ENCODE measurements at places on chromosomes 6 and 20. TPM values are rescaled to one million over a fixed set of nuclear protein-coding genes. Genes with fewer than 3 reads are reported as not detected.
A peak's percentile ranks its signal among the peaks of the same experiment; 100 is the strongest.

The GCNT2 gene
- total RNA-seq, result 1.5 TPM

The CHRNA4 gene
- not detected for total RNA-seq

DNA sequence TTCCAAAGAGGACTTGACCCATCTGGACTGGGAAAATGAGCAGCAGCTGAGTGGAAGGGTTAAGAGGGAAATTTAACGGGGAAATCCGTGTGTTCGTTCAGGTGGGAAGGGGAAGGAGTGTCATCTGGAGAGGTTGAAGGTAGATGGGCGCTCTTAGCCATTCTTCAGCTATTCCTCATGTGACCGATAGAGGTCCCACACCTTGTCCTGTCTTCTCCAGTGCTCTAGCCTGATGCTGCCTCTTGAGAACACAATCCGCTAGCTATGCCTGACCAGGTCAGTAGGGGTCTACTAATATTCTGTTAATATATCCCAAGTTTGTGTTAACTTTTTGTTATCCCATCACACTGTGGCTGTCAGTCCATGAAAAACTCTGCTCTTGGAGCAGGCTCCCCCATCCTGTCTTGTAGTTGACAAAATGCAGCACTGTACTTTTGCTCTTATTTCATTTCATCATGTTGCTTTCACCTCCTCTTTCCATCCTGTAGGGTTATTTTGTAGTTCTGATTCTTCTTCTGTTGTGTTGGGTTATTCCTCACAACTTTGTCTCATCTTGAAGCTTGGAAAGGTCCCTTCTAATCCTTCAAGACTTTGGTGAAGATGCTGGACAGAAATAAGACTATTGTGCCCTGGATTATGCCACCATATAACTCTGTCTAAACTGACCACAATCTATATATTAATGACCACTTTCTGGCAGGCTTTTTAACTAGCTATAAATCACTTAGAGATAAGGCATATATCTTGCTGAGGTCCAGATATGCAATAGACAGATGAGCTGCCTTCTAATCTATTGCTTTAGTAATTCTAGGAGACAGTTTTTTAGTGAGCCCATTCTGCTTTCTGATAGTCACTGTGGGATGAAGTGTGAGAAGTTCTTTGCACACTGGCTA is 123.4 kb upstream of the SUPT3H start:
- DNase-seq, result no peak

- no peak for DNase-seq
Measured at GRCh38 chr6:20991910-20992309, 457.7 kb downstream of the CDKAL1 start.

DNA sequence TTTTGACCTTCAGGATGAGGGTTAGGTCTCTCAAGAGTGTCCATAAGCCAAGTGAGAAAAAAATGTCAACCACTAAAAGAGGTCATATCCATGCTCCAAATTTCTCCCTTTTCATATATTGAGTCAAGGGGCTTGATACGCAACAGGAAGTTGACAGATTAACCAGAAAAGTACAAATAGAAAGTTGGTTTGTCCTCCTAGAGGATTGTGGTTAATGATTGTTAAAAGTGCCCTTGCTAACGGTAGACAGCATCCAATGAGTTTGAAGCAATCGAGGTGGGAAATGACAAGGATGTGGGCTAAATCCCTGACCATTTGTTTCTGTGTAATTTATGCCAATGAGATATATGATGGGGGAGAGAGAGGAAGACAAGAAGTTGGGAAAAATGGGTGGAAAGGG is 18.1 kb upstream of the HBS1L start:
- DNase-seq, result no peak

The SCRT2 gene
- not detected for total RNA-seq

The FAM162B gene
- total RNA-seq, result 0.20 TPM

DNA sequence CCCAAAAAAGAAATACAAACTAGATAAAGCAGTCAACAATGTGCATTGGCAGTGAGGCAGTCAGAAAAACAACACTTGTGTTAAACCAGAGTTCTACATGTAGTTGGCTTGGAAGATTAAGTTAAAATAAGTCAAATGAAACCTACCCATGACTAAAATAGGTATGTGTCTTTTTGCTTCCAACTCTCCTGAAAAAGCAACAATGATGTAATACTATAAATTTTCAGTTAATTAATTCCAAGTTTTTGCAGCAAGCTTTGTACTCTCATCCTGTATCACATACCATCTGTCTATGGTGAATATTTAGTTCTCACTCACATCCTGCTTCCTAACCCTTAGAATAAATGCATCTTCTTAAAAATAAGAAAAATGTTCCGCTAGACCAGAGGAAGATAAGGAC is 261.5 kb downstream of the KIF16B start:
- DNase-seq, result no peak

DNA sequence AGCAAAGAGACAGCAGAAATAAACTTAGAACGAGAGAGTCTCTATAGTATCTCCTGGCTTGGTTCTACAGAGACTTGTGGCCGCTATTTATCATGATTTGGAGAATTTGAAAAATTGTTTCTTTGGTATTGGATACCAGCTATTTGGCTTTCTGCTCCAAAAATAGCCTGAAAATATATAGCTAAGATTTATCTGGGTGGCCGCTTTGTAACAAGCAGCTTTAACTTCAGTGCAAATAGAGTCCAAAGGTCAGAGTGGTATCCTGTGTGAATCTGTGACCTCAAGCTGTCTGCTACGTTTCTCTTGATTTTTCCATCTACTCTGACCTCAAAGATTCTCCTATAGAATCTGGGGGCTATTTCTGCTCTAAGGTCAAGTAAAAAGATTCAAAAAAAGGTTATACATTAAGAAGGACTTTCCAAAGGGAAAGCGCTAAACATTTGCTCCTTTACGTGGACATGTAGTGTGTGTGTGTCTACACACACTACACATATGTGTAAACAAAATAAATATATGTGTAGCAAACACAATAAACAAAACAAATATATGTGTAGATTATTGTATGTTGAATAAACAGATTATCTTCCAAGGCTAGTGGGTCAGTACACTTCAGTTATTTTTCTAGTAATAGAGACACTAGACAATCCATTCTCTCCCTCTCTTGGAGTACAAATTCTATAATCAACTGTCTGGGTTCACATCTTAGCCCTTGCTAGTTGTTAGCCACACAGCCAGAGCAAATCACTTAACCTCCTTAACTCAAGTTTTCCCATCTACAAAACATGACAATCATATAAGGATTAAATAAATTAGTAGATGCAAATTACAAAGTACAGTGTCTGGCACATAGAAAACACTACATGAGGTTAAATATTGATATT is 40.8 kb downstream of the CHD6 start:
- no peak for DNase-seq

- DNase-seq, result no peak
Measured at GRCh38 chr6:154474648-154475428, 35.6 kb downstream of the CNKSR3 start.

- peak; percentile 47 for DNase-seq
Measured at GRCh38 chr6:33014841-33015634, 5.6 kb upstream of the HLA-DOA start.

GRCh38 chr20:3318226-3318884 is 79.4 kb upstream of the SLC4A11 start:
- no peak for DNase-seq

- peak; percentile 37 for DNase-seq
Measured at GRCh38 chr6:170108456-170108855, 182.4 kb downstream of the DLL1 start.

GRCh38 chr20:41692479-41693135 is 74.4 kb upstream of the CHD6 start:
- DNase-seq, result peak; percentile 84

- DNase-seq, result peak; percentile 74
Measured at GRCh38 chr6:17580518-17581048, 19.5 kb upstream of the FAM8A1 start.

GRCh38 chr6:118712969-118713368 is 61.6 kb upstream of the CEP85L start:
- no peak for DNase-seq

GRCh38 chr6:97459986-97460385 is 177.0 kb upstream of the MMS22L start:
- no peak for DNase-seq

GRCh38 chr6:2542858-2543218 is 207.9 kb downstream of the MYLK4 start:
- DNase-seq, result no peak

GRCh38 chr6:146781836-146782235 is 183.1 kb downstream of the ADGB start:
- DNase-seq, result no peak

DNA sequence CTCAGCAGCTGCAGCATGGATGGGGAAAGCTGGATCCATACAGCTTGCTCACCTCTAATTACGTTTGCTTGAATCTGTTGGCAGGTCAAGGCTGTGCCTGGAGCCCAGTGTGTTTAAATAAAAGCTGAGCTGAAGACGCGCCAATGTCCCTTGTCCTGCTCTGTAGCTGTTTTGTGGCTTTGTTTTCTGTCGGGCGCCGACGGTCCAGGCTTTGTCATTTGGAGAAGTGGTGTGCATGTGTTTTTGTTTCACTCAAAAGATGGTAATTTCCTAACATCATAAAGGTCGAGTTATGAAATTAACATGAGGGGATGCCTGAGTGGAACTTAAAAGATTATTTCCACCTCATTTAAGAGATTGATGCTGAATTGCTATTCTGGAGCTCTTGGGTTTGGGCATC is 107.6 kb downstream of the SLC24A3 start:
- no peak for DNase-seq

The NR2E1 gene
- total RNA-seq, result not detected

DNA sequence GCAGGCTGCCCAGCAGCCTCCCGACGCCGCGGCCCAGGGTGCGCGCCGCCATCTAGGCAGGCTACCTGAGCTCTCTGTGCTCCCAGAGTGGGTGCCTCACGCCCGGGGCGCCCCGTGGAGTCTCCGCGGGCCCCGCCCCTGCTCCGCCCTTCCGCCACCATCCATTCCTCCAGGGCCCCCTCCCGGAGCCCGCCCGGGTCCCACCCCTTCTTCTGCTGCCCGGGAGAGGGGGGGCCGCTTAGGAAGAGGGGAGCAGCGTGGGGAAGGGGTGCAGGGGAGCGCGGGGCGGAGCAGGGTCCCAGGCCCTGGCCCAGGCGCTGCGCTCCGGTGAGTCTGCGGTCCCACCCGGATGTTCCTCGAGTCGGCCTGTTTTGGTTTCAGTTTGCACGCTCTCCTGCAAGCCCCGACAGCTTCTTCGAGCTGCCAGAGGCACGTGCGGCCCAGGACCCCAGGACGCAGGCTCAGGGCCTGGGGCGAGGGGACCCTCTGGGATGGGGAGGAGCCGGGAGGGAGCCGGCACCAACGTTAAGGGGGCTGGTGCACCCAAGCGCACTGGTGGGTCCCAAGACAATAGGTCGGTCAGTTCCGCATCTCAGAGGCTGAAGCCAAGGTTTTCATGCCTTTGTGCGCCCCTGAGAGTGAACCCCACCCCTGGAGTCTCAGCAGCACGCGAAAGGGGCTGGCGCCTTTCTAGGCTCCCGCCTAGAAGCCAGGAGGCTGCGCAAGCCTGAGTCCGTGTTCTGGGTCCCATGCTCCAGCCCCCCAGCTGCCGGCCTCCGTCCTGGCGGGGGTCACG is at the start of gene ACSS1:
Gene ACSS1 (minus strand): TSS at position 89 of the 796 bp plus-strand sequence. CDS start 37 bp downstream, at position 52.
- DNase-seq, result peak; percentile 82

The IPCEF1 gene
- total RNA-seq, result 2.9 TPM

DNA sequence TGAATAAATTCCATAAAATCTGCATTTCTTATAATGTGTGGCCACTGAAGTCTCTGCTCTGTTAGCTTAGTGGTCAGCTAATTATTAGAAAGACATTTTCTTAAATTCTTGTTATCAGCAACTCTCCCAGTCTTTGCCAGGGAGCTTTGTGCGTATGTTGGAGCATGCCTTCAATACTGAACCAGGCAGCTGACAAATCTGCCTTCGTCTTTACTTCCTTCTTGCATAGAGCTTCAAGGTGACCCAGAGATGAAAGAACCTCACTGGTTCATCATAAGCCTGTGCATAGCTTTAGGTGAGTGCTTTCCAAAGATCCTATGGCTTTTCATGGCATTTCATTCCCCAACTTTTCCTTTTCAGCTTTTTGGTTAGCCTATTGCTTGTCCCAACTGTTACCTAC is 43.0 kb upstream of the NELFCD start:
- DNase-seq, result no peak

DNA sequence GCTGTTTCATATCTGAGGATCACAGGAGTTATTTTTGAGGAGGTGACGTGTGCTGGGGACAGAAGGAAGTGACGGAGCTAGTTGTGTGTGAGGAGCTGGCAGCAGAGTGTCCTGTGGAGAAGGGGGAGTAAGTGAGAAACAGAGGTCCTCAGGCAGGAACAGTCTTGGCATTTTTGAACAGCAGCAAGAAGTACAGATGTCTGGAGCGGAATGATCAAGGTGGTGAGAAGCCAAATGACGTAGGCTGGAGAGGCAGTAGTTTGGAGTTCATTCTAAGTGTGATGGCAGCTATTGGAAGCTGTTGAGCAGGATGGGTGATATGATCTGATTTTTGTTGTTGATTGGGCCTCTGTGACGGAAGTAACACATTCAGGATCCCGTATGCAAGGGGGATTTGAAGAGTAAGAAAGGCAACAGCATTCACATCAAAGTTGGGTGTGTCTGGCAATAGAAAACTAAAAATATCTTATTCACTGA is 52.3 kb downstream of the SOBP start:
- DNase-seq, result no peak

- no peak for DNase-seq
Measured at GRCh38 chr20:53419693-53420460, 173.8 kb downstream of the ZNF217 start.

DNA sequence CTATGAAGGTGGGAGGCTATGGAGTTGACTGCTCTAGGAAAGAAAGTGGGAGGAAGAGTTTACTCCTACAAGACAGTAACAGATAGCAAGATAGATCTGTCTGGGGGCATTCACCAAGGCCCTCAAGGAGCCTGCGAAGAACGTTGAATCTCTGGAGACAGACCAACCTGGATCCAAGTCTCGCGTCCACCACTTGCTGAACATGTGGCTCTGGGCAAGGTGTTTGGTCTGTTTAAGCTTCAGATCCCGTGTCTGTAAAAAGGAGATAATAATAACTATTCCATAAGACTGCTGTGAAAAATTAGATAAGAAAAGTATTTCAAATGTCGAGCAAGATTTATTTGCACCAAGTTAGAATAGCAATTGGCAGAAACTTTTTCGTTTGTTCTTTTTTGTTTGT is 8.1 kb upstream of the EEF1A1 start:
- no peak for DNase-seq

- DNase-seq, result no peak
Measured at GRCh38 chr6:52394251-52394666, 25.9 kb upstream of the EFHC1 start.

- no peak for DNase-seq
Measured at GRCh38 chr20:61290721-61291120, 38.7 kb downstream of the CDH4 start.

GRCh38 chr6:1024587-1024986 is 287.3 kb upstream of the FOXQ1 start:
- no peak for DNase-seq

The SLC35F1 gene
- 0.28 TPM for total RNA-seq

The CEP85L gene
- 6.5 TPM for total RNA-seq

- no peak for DNase-seq
Measured at GRCh38 chr6:137849181-137849980, 17.7 kb upstream of the TNFAIP3 start.

DNA sequence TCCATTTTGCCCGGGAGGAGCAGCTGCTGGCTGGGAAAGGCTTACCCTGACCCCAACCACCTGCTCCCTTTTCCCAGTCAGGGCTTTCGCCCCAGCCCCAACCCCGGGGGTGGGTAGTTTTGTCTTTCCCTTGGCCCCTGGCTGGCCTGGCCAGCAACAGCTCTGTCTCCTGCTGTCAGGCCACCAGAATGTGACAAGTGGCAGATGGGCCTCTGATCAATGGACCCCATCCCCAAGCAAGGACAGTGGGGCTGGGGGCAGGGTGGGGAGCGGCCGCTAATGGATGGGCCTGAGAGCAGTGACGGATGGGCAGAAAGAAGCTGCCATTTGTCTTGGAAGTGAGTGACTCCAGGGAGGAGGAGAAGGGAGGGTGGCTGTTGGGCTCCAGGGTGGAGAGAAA is 121.6 kb downstream of the DHX35 start:
- DNase-seq, result no peak

Data from pancreas (tissue), 10 donors.